ENCODE measurements at places on chromosomes 11 and 22.

DNA sequence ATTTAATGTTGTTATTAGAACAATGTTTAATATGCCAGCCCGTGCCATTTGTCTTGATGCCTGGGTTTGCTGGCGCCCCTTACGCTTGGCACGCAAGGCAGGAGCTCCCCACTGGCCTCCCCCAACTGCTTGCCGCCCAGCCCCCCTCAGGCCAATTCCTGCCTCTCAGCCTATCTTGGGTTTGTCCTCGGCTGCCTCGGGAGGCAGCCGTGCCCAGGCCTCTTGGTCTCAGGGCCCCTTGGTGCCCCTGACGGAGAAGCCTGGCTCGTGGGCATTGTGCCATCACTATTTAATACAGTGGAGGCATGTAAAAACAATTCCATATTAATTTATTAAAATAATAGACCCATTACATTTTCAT is 119.8 kb downstream of the KCNQ1OT1 start:
- DNase-seq = no peak

DNA sequence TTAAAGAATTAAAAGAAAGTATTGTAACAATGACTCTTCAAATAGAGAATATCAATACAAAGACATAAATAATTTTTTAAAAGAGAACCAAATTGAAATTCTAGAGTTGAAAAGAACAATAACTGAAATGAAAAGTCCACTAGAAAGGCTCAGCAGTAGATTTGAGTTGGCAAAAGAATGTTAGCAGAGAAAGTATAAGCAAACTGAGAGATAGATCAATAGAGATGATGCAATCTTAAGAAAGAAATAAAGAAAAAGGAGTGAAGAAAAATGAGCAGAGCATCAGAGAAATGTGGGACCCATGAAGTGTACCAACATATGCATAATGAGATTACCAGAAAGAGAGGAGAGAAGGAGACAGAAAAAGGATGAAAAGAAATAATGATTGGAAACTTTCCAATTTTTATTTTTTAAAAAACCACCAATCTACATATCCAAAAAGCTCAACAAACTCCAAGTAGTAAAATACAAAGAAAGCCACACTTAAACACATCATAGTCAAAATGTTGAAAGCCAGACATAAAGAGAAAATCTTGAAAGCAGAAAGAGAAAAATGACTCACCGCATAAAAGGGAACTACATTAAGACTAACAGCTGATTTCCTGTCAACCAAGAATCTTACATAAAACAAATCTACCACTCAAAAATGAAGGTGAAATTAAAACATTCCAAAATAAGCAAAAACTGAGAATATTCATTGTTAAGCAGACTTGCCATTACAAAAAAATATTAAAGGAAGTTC is 20.9 kb downstream of the NCF4 start:
- no peak for DNase-seq

GRCh38 chr11:93747122-93747521 is 5.7 kb downstream of the C11orf54 start:
- DNase-seq = no peak

DNA sequence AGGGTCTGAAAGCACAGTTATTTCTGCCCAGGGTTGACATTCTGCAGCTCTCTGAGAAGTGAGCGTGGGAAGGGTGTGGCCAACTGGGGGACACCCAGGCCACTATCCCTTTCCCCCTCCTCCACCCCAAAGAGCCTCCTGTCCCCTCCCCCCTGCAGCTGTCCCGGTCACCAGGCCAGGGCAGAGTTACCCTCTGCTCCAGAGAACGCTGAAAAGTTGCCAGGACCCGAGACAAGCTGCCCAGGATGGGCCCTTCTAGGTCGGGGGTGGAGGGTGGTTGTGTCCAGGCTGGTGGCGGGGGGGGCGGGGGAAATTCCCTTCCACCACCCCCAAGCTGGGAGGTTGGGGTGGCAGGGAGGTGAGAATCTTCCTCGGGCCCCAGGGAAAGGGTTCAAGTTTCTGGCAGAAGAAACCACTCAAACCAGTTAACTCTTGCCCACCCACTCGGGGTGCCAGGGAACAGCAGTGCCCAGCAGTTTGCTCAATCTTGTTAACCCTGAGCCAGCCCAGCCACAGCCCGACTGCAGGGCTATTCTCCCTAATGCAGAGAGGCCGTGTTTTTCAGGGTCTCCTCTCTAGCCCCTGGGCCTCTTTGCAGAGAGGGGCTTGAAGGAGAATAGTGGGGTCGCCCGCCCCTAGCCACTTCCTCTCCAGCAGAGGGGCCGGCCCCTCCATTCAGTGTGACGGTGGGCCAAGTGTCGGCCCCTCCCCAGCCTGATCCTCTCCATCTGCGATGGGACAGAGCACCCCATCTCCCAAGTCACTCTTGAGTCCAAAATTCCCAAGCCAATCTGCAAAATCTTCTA is 697 bp downstream of the LGALS1 start:
- no peak for DNase-seq

All from stimulated activated CD4-positive, alpha-beta T cell treated with anti-CD3 and anti-CD28 coated beads, TNF-alpha, amount 100 ng/mL, for 1 hour (primary cell).